ENCODE measurements at places on chromosomes 3 and 15. TPM values are rescaled to one million over a fixed set of nuclear protein-coding genes. Genes with fewer than 3 reads are reported as not detected.
A peak's percentile ranks its signal among the peaks of the same experiment; 100 is the strongest.

DNA sequence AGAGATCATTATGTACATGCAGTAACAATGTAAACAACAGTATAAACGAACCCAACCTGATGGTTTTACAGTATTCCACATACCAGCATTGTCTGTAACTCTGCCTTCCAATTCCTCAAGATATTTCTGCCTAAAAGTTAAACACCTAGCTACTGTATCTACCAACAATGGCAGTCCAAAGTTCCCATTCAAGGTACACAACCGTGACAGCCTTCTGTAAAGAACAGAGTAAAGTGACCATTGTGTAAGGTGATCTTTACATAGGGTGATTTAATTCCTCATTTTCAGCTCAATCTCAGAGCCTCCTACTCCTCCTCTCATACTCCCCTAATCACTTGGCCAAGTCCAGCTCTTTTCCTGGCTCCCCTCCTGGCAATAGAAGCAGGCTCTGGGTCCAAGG lies 10.4 kb downstream of the SECISBP2L start:
- H3K36me3 ChIP-seq = no peaks in the 10 kb centered on the region
- no peaks in the 10 kb centered on the region for H3K27me3 ChIP-seq
- DNase-seq = no peak
- H3K4me3 ChIP-seq = no peak overlapping the region
- no peak overlapping the region for H3K27ac ChIP-seq

DNA sequence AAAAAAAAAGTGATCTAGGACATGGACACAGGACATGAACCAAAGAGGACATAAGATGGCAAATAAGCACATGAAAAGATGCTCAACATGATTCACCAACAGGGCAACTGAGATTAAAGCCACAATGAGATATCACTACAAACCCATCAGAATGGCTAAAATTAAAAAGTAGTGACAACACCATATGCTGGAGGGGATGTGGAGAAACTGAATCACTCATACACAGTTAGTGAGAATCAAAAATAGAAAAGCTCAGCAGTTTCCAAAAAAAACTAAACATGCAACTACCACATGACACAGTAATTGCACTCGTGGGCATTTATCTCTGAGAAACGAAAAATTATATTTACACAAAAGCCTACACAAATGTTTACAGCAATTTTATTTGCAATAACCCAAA lies 27.9 kb upstream of the ACKR4 start:
- H3K4me3 ChIP-seq = no peak overlapping the region
- H3K36me3 ChIP-seq = no peaks in the 10 kb centered on the region
- H3K27me3 ChIP-seq = no peaks in the 10 kb centered on the region
- H3K27ac ChIP-seq = peak overlapping the region; percentile 29

- no peak overlapping the region for H3K4me3 ChIP-seq
- DNase-seq = no peak
- H3K36me3 ChIP-seq = no peaks in the 10 kb centered on the region
Observed at GRCh38 chr3:46870651-46871050, 6.9 kb upstream of the PTH1R start.

MEIS2 gene
- total RNA-seq = 17.0 TPM

GRCh38 chr3:94063496-94064119 lies 747 bp downstream of the NSUN3 start:
- H3K4me3 ChIP-seq = peak overlapping the region; percentile 58
- no peaks in the 10 kb centered on the region for H3K27me3 ChIP-seq
- no peaks in the 10 kb centered on the region for H3K36me3 ChIP-seq
- H3K27ac ChIP-seq = peak overlapping the region; percentile 70

GRCh38 chr3:13308380-13308801 lies 111.7 kb downstream of the NUP210 start:
- DNase-seq = peak; percentile 21
- no peaks in the 10 kb centered on the region for H3K4me1 ChIP-seq
- no peak overlapping the region for H3K4me3 ChIP-seq
- no peaks in the 10 kb centered on the region for H3K27me3 ChIP-seq

DPH6 gene
- total RNA-seq = 30.6 TPM

SPSB4 gene
- total RNA-seq = 1.2 TPM

GRCh38 chr3:117844676-117845075 lies 1135.1 kb downstream of the TUSC7 start:
- no peak overlapping the region for H3K27ac ChIP-seq
- no peaks in the 10 kb centered on the region for H3K4me1 ChIP-seq
- DNase-seq = no peak
- no peaks in the 10 kb centered on the region for H3K36me3 ChIP-seq
- no peaks in the 10 kb centered on the region for H3K27me3 ChIP-seq
- no peak overlapping the region for H3K4me3 ChIP-seq

DNA sequence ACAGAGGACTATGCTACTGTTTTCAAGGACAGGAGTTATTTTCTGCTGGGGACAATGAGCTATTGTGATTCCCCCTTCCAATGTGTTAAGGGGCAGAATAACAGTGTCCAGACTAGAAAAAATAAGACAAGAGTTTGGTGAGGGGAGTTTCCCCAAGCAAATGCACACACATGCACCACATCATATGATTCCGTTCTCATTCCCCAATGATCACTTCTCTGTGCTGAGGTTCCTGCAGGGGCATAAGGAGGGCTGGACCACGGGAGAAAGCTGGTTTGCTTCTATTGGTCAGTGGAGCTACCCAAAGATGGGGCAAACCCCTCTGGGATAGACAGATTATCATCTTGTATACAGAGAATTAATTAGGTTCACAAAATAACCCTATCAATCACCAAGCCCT lies 80.6 kb downstream of the RBPMS2 start:
- H3K27ac ChIP-seq = no peak overlapping the region
- H3K4me1 ChIP-seq = peaks cover 36% of the 10 kb centered on the region
- peaks cover 8% of the 10 kb centered on the region for H3K36me3 ChIP-seq
- no peak overlapping the region for H3K4me3 ChIP-seq
- DNase-seq = no peak

DNA sequence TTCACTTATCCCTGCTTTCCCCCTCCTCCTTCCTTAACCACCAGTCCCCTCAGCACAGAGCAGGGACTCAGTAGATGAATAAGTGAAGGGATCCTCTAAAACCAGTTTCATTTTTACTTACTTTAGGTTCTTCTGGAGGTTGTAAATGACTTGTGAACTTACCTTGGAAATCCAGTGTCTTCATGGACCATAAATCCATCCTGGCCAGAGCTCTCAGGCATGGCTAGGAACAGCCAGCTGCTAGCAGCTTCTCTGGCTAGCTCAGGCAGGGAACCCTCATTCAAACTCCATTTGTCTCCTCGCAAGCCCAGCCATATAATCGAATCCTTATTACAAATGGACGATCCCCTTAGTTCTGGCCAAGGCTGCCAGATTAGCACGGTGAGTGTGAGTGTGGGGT lies 78.5 kb downstream of the LRTM1 start:
- no peaks in the 10 kb centered on the region for H3K27me3 ChIP-seq
- H3K4me1 ChIP-seq = no peaks in the 10 kb centered on the region

DNA sequence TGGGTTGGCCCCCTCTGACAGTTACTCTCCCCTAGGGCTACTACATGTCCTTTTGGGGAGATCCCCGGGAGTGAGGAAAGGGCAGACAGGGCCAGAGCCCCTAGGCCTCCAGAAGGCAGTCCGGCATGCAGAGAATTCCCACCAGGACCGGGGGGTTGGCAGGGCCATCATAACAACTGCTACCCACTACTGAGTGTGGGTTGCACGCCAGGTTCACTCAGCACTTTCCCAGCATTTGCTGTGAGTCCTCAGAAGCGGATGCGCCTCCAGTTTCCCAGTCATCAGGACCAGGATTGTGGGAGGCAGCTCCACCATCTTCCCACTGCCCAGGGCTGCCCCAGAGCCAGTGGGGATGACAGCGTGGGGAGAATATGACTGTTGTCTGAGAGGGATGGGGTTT lies 51.2 kb upstream of the HERC1 start:
- no peak overlapping the region for H3K4me3 ChIP-seq
- DNase-seq = no peak
- no peaks in the 10 kb centered on the region for H3K27me3 ChIP-seq
- H3K36me3 ChIP-seq = no peaks in the 10 kb centered on the region
- no peaks in the 10 kb centered on the region for H3K4me1 ChIP-seq
- no peak overlapping the region for H3K27ac ChIP-seq

DNA sequence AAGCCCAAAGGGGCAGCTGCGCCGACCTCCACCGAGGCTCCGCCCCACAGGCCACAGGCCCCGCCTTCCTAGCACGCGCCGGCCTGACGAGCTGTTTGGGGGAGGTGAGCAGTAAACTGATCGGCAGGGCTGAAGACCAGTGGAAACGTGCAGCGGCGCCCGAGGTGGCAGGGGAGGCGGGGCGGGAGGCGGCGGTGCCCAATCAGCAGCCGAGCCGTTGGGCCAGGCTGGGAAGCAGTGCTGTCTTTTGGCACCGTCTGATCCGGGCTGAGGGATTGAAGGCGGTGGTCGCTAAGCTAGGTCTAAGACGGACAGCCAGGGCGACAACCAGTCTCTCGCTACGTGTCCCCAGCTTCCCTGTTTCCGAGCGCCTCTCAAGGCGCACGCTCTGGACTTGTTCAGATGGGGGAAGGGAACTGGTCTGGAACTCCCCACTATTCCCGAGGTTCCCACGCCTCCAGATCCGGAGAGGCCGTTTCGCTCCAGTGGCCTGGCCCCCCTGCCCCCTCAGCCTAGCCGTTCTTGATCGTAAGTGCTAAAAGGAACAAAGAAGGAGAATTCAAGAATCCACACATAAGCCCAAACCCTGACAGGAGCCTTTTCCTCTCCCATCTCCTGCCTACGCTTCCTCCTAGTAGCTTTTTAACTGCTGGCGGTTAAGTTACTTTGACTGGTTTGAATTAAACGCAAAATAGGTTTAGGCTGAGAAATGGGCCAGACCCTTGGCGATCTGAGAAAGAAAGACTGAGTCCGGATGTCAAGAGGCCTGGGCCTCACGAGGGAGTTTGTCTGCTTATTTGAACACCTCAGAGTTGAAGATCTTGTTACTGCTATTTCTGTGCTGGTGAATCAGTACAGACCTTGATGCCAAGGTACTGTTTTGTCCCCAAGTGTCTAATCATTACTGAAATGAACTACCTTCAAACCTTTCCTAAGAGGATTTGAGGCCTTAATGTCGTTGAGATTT lies at the start of gene FMN1:
TSS of gene FMN1 (minus strand) at position 11 of the 967 bp plus-strand sequence. CDS start 39,800 bp downstream, outside the sequence.
- peak within 1 kb of the TSS; percentile 33 for H3K27ac ChIP-seq
- no peaks in the 10 kb centered on the region for H3K27me3 ChIP-seq
- peak within 1 kb of the TSS; percentile 49 for H3K4me3 ChIP-seq
- peaks cover 8% of the 10 kb centered on the region for H3K4me1 ChIP-seq

- no peak overlapping the region for H3K4me3 ChIP-seq
- no peak for DNase-seq
- no peaks in the 10 kb centered on the region for H3K27me3 ChIP-seq
- no peaks in the 10 kb centered on the region for H3K36me3 ChIP-seq
- no peaks in the 10 kb centered on the region for H3K4me1 ChIP-seq
Observed at GRCh38 chr3:82790307-82791097, 1029.1 kb upstream of the GBE1 start.

All from thyroid gland (tissue), 4 donors.